Activated T-helper 1 cell treated with Interleukin-2 at 50 U/mL for 16 hours (primary cell): ENCODE measurements at places on chromosomes 3 and 15.

- no peak for DNase-seq
These were observed 9.4 kb downstream of the AAGAB start for GRCh38 chr15:67244971-67245478.

DNA sequence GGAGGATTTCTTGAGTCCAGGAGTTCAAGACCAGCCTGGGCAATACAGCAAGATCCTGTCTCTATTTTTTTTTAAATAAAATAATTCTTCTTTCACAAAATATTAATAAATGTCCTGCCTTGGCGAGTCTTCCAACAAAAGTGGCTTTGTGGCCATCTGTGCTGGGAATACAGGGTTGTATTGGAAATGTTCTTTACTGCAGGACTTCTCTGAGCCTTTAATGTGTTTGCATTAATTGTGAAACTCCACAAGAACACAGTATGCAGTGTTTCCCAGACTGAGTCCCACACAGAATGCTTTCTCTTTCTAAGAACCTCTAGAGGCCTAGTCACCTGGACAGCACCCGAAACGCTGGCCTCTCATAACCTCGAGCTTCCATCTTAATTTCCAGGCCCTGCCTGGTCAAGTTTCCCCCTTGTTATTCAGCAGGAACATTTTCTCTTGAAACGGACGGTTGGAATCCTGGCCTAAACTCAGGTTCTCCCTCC, 85.4 kb upstream of the ARRDC4 start:
- no peak for DNase-seq

DNA sequence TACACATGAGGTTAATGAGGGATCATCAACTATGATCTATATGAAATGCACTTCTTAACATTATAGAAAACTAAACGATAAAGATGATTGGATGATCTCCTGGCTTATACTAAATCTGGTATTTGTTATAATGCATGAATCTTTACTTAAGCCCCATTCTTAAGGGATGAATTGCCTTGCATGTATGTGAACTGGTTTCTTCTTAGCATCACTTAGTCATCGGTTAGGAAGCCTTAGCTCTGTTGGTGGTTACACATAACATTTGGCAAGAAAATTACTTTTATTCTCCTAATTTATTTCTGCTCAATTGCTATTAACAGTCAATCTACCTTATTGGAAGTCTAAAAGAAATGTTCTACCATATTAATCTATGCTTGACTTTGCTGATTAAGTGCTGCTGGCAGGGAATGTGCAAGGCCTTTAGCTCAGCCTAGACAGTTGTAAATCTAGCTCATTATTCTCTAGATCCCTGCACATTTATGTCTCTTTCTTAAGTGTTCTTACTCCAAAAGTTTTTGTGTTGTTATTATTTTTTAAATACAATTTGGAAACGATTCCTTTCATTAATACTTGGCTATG, 356.0 kb downstream of the ZPLD1 start:
- no peak for DNase-seq

DNA sequence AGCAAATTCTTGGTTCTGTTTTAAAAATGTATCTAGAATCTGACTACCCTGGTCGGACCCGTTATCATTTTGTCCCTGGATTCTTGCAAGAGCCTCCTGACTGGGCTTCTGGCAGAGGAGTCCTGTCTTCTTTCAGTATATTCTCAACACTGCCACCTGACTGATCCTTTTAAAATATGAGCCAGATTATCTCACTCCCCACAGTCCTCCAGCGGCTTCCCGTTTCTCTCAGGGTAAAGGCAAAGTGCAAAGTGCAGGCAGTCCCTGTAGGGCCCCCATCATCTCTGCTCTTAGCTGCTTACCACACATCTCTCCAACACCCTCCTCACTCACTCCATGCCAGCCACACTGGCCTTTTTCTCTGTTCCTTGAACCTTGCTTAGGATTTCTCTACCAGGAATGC, 28.4 kb downstream of the CRTC3 start:
- DNase-seq: no peak

- no peak for DNase-seq
These were observed 378.6 kb downstream of the MAGI1 start for GRCh38 chr3:65660000-65660598.
